Osteoblast (primary cell): ENCODE measurements at places on chromosomes 6 and 20. TPM values are rescaled to one million over a fixed set of nuclear protein-coding genes. Genes with fewer than 3 reads are reported as not detected.

DNA sequence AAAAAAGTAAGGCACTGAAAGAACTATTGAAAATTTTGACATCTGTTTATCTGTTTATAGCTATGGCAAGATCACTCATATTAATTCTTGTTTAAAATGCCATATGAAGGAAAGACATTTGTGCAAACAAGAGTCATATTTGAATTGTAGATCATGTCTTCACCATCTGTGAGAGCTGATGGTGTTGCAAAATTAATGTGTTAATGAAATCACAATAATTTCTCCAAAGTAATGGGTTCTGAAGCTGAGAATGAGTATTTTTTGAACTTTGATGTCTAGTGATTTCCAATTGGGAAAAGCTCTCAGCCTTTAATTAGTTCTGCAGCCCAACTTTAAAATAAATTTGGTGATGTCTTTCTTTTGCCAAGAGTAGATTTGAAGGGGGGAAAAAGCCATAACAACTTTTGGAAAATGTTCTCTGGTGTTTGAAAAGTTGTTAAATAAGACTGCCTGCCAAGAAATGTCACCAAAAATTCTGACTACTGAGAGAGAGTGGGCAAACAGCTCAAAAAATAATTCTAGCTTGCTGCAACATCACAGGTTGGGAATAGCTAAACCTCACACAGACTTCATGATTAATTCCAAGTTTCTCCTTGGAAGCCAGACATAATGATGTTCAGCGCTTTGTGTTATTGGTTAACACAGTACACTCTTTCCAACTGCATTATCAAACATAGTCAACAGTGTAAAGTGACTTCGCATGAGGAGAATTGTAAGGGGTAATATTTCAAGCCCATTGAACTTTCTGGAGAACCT is 142.6 kb downstream of the SOBP start:
- no peaks in the 10 kb centered on the region for H3K36me3 ChIP-seq
- no peak overlapping the region for H3K4me3 ChIP-seq
- DNase-seq = peak; percentile 62
- H3K27me3 ChIP-seq = no peaks in the 10 kb centered on the region
- H3K4me1 ChIP-seq = no peaks in the 10 kb centered on the region
- H3K27ac ChIP-seq = no peak overlapping the region

DNA sequence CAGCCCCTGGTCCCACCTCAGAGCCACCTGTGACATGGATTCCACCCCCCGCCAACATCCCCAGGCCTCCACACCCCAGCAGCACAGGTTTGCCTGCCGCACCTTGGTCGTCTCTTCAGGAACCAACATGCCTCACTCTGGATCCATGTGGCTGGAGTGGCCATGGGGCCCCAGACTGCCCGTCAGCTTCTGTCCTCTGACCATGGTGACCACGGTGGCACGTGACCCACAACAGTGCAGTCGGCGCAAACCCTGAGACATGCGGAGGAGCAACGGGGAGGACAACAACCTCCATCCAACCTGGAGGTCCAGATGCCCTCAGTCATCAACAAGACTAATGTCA is 85.6 kb downstream of the ANKRD60 start:
- H3K27ac ChIP-seq = no peak overlapping the region
- H3K27me3 ChIP-seq = peaks cover 20% of the 10 kb centered on the region
- no peaks in the 10 kb centered on the region for H3K4me1 ChIP-seq
- no peaks in the 10 kb centered on the region for H3K36me3 ChIP-seq
- no peak for DNase-seq

DNA sequence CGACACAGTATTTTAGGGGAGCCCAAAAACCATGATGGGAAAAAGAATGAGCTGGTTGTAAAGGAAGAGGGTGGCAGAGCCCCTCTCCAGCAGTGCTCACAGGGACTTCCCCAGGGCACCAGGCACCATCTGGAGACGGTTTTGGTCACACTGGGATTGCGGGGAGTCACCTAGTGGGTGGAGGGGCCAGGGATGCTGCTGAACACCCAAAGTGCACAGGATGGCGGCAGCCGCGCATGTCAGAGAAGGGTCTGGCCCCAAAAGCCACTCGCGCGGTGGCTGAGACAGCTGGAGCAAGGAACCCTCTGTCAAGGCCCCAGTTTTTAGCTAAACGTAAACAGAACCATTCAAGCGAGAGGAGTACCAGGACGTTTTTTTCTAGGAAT is 10.8 kb downstream of the CTSZ start:
- H3K36me3 ChIP-seq = peaks cover 89% of the 10 kb centered on the region
- peak; percentile 78 for DNase-seq
- H3K27ac ChIP-seq = no peak overlapping the region
- H3K4me3 ChIP-seq = no peak overlapping the region
- no peaks in the 10 kb centered on the region for H3K4me1 ChIP-seq

DNA sequence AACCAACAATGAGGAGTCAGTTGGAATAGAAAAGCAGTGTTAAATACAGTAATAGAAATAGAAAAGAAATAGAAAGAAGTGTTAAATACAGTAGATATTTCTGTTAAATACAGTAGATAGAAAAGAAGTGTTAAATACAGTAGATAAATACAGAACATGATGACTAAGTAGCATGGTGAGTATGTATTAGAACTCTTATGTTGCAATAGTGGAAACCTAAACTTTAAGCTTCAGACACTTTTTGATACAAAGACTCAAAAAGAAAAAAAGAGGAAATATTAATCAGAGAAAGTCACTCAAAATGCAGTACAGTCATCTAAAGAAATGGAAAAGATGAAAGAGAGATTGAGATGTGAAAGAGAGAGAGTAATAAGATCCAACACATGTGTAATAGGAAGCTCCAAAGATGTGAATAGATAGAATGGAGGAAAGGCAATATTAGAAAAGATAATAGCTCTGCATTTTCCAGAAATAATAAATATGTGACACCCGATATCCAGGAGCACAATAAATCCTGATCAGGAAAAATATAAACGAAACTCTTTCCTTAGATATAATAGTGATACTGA is 131.5 kb upstream of the KCNK16 start:
- H3K4me1 ChIP-seq = no peaks in the 10 kb centered on the region
- no peak overlapping the region for H3K27ac ChIP-seq

DNA sequence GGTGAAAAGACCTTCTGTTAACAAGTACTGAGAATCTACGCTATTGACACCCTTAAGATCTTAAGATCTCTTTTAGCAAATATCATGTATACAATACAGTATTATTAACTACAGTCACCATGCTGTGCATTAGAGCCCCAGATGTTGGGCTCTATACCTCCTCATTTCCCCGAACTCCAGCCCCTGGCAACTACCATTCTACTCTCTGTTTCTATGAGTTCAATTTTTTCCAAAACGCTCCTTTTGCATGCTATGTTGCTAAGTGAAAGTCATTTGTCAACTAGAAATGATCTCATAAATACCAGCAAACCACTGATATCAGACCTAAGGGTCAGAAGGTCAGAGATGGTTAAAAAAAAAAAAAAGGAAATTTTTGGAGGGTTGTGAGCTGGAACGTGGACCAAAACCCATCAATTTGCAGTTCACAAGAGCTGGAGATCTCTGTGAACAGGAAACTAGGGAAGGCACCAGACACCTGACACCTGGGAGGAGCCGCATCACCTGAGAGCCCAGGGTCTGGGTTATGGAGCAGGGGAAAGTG is 122.0 kb upstream of the KCNK16 start:
- H3K36me3 ChIP-seq = no peaks in the 10 kb centered on the region
- no peaks in the 10 kb centered on the region for H3K27me3 ChIP-seq
- H3K4me1 ChIP-seq = no peaks in the 10 kb centered on the region

- H3K27me3 ChIP-seq = no peaks in the 10 kb centered on the region
- no peak overlapping the region for H3K4me3 ChIP-seq
- H3K36me3 ChIP-seq = no peaks in the 10 kb centered on the region
- H3K4me1 ChIP-seq = no peaks in the 10 kb centered on the region
These were observed 154.0 kb downstream of the MBOAT1 start for GRCh38 chr6:20058121-20058905.

CEP57L1 gene
- total RNA-seq = 17.7 and 23.6 TPM in 2 replicates

EYS gene
- under 0.01 TPM in 2 replicates for total RNA-seq

PLCB4 gene
- 13.0 and 25.6 TPM in 2 replicates for total RNA-seq

DXO gene
- total RNA-seq = 16.8 and 18.1 TPM in 2 replicates

DNA sequence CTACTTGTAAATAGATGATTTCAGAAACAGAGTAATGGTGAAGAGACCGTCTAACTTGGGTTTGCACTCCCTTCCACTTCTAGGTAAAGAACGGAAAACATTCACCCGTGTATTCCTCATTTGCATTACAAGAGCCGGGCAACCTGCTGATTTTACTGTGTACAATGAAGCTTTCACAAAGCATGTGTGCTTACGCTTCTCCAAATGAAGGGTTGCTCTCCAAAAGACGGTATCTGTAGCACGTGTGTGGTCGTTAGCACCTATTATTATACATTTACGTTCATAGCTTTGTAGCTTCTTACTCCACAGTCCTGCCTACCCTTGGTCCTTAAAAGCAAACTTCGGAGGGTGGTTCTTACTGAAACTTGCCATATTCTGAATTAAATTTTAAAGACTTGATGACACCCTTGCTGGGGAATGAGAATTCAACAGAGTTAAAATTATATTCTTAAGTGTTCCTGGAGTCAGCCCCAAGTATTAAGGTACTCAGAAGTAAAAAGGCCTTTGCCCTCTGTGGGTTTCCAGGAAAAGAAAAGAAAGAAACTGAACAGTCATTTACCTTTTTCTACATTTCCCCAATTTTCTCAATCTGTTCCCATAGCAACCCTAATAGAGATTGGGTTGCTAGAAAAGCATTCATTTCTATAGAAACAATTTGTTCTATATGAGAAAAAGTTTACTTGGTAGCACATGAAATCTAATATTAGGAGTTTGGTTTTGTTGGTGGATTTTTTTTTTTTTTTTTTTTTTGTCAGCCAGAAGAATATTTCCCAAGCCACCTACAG is 61.9 kb upstream of the KCNG1 start:
- peaks cover 70% of the 10 kb centered on the region for H3K27me3 ChIP-seq
- no peak for DNase-seq
- H3K36me3 ChIP-seq = no peaks in the 10 kb centered on the region
- H3K27ac ChIP-seq = no peak overlapping the region
- no peak overlapping the region for H3K4me3 ChIP-seq
- H3K4me1 ChIP-seq = no peaks in the 10 kb centered on the region

DEFB119 gene
- not detected in 2 replicates for total RNA-seq

GRCh38 chr6:2944405-2945152 is 26.8 kb downstream of the SERPINB6 start:
- no peaks in the 10 kb centered on the region for H3K4me1 ChIP-seq
- DNase-seq = peak; percentile 32
- H3K4me3 ChIP-seq = no peak overlapping the region
- peaks cover 18% of the 10 kb centered on the region for H3K36me3 ChIP-seq
- H3K27me3 ChIP-seq = no peaks in the 10 kb centered on the region

- DNase-seq = no peak
- no peak overlapping the region for H3K27ac ChIP-seq
- no peaks in the 10 kb centered on the region for H3K36me3 ChIP-seq
- H3K27me3 ChIP-seq = peaks cover 28% of the 10 kb centered on the region
- no peak overlapping the region for H3K4me3 ChIP-seq
These were observed 7.6 kb downstream of the RPP21 start for GRCh38 chr6:30352550-30352949.

DNA sequence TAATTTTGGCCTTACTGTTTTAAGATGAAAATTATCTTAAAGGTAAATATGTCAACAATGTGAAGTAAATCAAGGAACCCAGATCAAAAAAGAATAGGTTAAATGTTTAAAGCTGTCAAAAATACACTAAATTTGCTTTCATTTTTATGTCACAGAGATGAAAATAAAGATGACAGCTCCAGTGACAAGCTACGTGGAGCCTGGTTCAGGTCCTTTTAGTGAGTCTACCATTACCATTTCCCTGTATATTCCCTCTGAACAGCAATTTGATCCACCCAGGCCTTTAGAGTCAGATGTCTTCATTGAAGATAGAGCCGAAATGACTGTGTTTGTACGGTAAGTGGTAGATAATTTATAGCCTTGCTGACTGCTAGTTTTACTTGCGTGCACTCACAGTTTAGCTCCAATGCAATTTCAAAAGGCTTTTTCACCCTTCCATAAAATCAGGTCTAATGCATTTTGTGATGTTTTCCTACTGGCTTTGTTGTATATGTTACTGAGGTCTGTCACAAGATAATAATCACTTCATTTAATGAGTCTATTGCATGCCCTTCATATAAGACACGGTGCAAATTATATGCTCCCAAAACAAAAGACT is 1.9 kb downstream of the HEBP2 start:
- H3K36me3 ChIP-seq = peaks cover 30% of the 10 kb centered on the region
- H3K27me3 ChIP-seq = no peaks in the 10 kb centered on the region

- peaks cover 13% of the 10 kb centered on the region for H3K36me3 ChIP-seq
- H3K4me3 ChIP-seq = no peak overlapping the region
- no peaks in the 10 kb centered on the region for H3K4me1 ChIP-seq
- no peak for DNase-seq
- no peak overlapping the region for H3K27ac ChIP-seq
- no peaks in the 10 kb centered on the region for H3K27me3 ChIP-seq
These were observed 95.9 kb upstream of the EMILIN3 start for GRCh38 chr20:41462372-41463161.

ZC2HC1B gene
- not detected in 2 replicates for total RNA-seq

DNA sequence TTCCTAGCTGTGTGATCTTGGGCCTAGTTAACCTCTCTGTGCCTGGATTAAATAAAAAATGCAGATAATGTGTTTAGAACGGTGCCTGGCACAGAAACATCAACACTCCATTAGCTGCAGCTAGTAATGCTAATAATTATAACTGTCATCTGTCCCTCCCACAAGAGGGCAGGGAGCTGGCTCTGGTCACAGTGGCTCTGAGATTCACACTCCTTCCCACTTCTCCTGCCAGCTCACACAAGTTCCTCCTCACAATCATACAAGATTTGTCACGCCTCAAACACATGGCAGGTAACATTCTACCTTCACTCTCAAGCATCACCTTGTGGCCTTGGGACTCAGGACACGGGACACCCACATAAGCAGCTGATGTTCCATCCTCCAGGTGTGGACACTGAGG is 2.4 kb downstream of the ADA start:
- no peak overlapping the region for H3K4me3 ChIP-seq
- H3K4me1 ChIP-seq = peaks cover 17% of the 10 kb centered on the region
- no peak overlapping the region for H3K27ac ChIP-seq

ACTL10 gene
- 1.8 and 2.2 TPM in 2 replicates for total RNA-seq

TDRD6 gene
- total RNA-seq = 0.36 and 0.59 TPM in 2 replicates

- DNase-seq = no peak
- peaks cover 4% of the 10 kb centered on the region for H3K4me1 ChIP-seq
- H3K27ac ChIP-seq = no peak overlapping the region
- H3K4me3 ChIP-seq = no peak overlapping the region
- no peaks in the 10 kb centered on the region for H3K27me3 ChIP-seq
These were observed 69.8 kb upstream of the PHACTR2 start for GRCh38 chr6:143607974-143608373.

DNA sequence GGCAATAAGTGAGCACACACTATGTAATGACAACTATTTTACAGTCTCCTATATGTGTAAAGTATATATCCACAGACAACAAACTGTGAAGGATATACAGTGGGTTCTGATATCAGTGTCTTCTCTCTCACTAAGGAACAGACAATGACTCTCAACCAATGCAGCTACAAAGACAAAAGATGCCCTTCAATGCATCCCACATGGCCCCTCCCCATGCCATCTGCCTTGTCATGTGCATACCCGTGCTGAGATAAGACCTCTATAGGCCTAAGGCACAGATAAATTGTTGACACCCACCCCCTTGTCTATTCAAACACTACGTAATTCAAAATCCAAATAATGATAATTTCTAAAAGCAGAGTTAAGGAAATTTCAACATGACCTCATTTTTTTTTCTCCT is 1123.5 kb upstream of the MAP3K7 start:
- H3K4me1 ChIP-seq = no peaks in the 10 kb centered on the region
- H3K27ac ChIP-seq = no peak overlapping the region

GRCh38 chr6:43840490-43841218 is 70.6 kb downstream of the VEGFA start:
- peaks cover 37% of the 10 kb centered on the region for H3K4me1 ChIP-seq
- no peak overlapping the region for H3K4me3 ChIP-seq
- H3K36me3 ChIP-seq = no peaks in the 10 kb centered on the region
